B cell (primary cell): ENCODE measurements at places on chromosomes 1 and 21. TPM values are rescaled to one million over a fixed set of nuclear protein-coding genes. Genes with fewer than 3 reads are reported as not detected.

The PAPPA2 gene
- not detected in 2 replicates for total RNA-seq

The PLPPR5 gene
- not detected in 2 replicates for total RNA-seq

The HRNR gene
- not detected in 2 replicates for total RNA-seq

The TCHH gene
- not detected in 2 replicates for total RNA-seq

The PCAT6 gene
- 1.6 TPM in 1 of 2 replicates, not detected in the other for total RNA-seq

The NBPF11 gene
- 48.5 and 49.8 TPM in 2 replicates for total RNA-seq

The ATP1A4 gene
- not detected in 2 replicates for total RNA-seq

The RAB3B gene
- 0.02 TPM in 2 replicates for total RNA-seq

The EPHA8 gene
- total RNA-seq, result not detected in 2 replicates

The TNFSF4 gene
- 1.5 and 2.2 TPM in 2 replicates for total RNA-seq

The IL22RA1 gene
- total RNA-seq, result 0.10 TPM in 1 of 2 replicates, not detected in the other

The NHLH1 gene
- total RNA-seq, result 0.39 and 0.63 TPM in 2 replicates

The C1QA gene
- not detected in 2 replicates for total RNA-seq

The HOOK1 gene
- total RNA-seq, result 12.0 and 12.6 TPM in 2 replicates

The SPAG17 gene
- not detected in 2 replicates for total RNA-seq

The OR13G1 gene
- not detected in 2 replicates for total RNA-seq

The TMCO2 gene
- not detected in 2 replicates for total RNA-seq

The PDXK gene
- 102 and 108 TPM in 2 replicates for total RNA-seq

The CD1E gene
- not detected in 2 replicates for total RNA-seq

The PARS2 gene
- total RNA-seq, result 4.5 and 4.9 TPM in 2 replicates
